ENCODE measurements at places on chromosomes 7 and 10.

DNA sequence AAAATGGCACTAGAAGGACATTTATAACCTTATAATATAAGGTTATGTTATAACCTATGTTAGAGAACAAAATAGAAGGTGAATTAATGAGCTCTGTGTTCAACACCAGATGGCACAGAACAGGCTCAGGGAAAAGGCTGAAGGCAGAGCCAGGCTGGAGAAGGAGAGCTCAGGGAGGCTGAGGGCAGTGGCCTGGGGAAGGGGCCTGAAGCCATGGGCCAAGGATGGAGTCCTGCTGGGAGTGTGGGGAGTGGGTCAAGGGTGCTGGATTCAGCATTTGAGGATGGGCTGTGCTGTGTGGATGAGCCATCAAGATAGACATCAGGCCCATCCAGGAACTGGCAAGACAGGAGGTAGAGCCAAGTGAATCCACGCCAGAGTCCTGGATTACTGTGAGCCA, 218.8 kb downstream of the ZNF248 start:
- DNase-seq, result no peak

- DNase-seq, result no peak
These were observed 405.2 kb upstream of the AUTS2 start for GRCh38 chr7:69193061-69193460.

DNA sequence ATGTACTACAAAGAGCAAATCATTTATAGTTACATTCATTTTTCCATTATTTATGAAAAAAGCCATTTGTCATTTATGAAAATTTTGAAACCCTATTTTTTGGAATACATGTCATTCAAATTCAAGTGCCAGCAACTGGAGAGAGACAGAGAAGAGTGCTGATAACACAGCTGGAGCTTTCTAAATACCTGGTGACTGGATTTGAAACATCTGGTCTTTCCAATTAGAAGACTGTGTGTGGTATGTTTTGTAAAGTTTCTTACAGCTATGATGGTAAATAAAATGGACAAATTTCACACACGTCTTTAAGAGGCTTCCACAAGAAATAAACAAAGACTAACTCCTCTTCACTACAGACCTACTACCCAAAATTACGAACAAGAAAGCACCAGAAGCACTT, 56.8 kb downstream of the CHCHD3 start:
- no peak for DNase-seq

DNA sequence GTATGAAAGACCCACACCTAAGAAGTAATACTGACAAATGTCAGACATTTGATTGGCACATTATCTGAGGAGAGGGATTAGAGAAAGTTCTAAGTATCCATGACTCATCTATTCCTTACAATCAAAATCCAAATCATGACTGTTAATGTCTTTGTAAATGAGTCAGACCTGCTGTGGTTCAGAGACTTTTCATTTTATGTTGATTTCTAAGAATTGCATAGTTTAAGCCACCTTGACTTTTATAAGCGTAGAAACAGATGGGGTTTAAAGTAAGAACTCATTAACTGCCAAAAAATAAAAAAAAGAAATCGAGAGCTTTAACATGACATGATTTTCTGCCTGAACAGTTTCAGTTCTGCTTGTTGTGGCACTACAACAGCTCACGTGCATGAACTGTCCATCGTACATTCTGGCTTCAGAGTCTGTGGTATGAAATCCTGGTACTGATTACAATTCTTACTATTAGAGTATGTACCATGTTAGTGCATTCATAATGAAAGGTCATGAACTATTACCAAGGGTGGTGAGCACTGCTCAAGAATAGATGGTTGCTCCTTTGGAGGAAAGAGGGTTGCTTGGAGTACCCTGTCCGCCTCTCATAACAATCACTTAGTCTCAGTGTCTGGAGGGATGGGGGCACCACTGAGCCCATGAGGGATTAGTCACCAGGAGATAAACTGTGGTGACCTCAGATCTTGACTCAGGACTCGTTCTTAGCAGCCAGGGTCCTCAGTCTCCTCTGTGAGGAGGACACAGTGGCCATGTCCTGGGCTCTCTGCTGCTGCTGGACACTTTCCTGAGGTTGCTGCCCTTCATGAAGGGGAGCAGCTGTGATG, 42.2 kb downstream of the ACSM6 start:
- DNase-seq, result no peak

- no peak for DNase-seq
These were observed 38.0 kb downstream of the RAB18 start for GRCh38 chr10:27541796-27542729.

Data from stimulated activated CD4-positive, alpha-beta T cell treated with anti-CD3 and anti-CD28 coated beads, Interleukin-1b, Interleukin-23, amount 100 ng/mL, for 1 hour (primary cell).